ENCODE measurements at places on chromosomes 12 and 14.

GRCh38 chr12:39692258-39692853 is 72.8 kb upstream of the ABCD2 start:
- peak; percentile 2 for DNase-seq

- DNase-seq = no peak
Measured at GRCh38 chr12:110807640-110808039, 39.1 kb upstream of the CCDC63 start.

- no peak for DNase-seq
Measured at GRCh38 chr14:94771158-94771905, 1.4 kb upstream of the GSC start.

- DNase-seq = no peak
Measured at GRCh38 chr12:132327336-132328171, 1.8 kb downstream of the GALNT9 start.

GRCh38 chr12:57058454-57058853 is 8.5 kb upstream of the MYO1A start:
- no peak for DNase-seq

GRCh38 chr14:66293533-66294105 is 192.6 kb upstream of the CCDC196 start:
- no peak for DNase-seq

DNA sequence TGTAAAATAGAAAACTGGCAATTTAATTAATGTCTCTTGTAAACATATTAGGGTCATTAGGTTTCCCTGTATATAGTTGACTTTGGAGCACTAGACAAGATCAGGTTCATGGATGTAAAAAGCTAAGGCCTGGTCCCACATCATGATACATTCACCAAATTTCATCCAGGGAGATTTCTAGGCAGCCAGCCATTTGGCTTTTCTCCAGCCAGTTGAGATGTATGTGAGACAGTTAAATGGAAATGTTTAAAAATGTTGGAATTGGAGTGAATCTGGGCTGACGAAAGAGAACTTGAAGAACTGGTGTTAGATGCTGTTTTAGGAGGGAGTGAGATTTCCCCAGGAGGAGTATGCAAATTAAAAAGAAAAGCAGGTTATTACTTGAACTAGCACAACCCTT is 41.8 kb upstream of the CLEC14A start:
- DNase-seq = no peak

- DNase-seq = no peak
Measured at GRCh38 chr12:57875753-57876547, 29.4 kb upstream of the CTDSP2 start.

- DNase-seq = no peak
Measured at GRCh38 chr12:114193474-114193873, 212.5 kb downstream of the TBX5 start.

GRCh38 chr12:69466867-69467266 is 3.3 kb upstream of the FRS2 start:
- DNase-seq = no peak

GRCh38 chr12:95723693-95724384 is 66.7 kb downstream of the NTN4 start:
- DNase-seq = no peak

- no peak for DNase-seq
Measured at GRCh38 chr12:51381226-51382079, 9.8 kb downstream of the GALNT6 start.

DNA sequence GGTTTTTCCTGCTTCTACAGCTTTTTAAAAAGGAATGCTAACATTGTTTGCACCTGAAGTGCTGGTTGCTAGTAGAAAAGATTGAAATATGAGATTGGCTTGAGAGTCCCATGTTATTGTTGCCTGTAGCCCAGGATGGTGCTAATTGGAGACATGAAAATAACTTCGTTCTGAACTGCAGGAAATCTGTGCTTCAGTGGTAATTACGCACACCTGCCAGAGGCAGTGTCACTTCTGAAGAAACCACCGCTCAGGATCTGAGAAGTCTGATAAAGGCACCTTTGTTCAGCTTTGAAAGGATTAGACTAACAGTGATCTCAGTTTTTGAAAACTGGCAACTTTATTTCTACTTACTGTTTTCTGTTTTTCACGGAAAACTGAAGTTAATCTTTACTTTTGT is 15.5 kb upstream of the ATP6V0A2 start:
- no peak for DNase-seq

- no peak for DNase-seq
Measured at GRCh38 chr12:81998761-81999378, 239.7 kb upstream of the PPFIA2 start.

- DNase-seq = no peak
Measured at GRCh38 chr14:50871228-50871627, 625 bp upstream of the ABHD12B start.

DNA sequence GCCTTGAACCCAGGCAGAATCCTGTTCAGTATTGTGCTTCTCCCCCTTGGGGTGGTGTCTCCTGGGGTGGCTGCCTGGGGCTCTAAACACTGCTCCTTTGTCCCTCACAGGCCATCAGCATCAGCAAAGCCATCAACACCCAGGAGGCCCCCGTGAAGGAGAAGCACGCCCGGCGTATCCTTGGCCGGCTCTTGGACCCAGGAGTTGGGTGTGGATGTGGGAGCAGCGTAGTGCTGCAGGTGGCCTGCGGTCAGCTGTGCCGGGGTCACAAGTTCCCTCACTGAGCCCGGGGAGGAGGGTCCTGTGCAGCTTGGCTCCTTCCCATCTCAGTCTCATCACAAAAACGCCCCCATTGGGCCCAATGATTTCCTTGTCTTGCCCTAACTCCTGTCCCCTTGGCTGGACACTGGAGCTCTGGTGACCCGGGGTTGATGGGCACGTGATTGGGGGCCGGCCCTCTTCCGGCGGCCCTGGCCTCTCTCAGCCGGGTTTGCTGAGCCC is 12.7 kb downstream of the HIP1R start:
- no peak for DNase-seq

GRCh38 chr14:79325071-79325470 is 886.2 kb downstream of the DIO2 start:
- DNase-seq = no peak

DNA sequence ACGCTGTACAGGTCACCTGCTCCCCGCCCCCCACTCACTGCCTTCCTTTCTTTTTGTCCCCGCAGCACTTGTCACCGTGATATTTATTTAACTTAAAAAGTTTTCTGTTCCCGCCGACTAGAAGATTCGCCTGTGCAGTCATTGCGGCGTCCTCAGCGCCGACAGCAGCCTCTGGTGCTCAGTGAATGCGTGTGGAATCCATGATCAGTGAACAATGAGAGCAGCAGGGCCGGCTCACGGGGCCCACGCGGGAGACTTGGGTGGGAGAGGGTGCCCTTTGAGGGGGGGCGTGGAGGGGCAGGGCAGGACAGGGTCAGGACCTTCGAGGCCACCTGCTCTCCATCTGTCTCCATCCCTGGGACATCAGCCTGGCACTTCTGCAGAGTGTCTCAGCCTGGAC is 24.5 kb downstream of the BEGAIN start:
- no peak for DNase-seq

- no peak for DNase-seq
Measured at GRCh38 chr12:65493913-65494245, 215.4 kb downstream of the MSRB3 start.

DNA sequence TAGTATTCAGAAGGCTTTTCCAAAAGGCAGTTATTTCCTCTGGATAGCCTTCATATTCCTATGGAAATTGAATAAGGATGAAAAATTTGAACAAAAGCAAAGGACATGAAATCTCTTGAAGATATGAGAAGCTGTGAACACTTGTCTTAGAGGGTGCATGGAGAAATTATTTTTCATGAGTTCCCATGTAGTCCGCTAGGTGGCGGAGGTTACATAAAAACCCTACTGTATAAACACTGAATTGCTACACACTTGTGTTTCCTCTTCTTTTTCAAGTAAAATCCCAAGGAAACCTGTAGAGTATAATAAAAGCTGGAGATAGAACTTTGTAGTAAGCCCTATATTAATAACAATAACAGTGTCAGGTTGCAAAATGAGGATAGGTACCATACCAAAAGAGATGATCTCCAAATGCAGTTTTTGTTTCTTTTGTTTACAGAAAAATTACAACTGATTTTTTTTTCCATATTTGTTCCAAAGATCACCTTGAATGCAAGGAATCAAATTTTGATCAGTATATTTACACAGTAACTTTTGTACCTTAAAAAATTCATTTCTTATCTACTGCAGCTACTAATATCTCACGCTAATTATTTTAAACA is 37.8 kb upstream of the OR4E1 start:
- peak; percentile 55 for DNase-seq

DNA sequence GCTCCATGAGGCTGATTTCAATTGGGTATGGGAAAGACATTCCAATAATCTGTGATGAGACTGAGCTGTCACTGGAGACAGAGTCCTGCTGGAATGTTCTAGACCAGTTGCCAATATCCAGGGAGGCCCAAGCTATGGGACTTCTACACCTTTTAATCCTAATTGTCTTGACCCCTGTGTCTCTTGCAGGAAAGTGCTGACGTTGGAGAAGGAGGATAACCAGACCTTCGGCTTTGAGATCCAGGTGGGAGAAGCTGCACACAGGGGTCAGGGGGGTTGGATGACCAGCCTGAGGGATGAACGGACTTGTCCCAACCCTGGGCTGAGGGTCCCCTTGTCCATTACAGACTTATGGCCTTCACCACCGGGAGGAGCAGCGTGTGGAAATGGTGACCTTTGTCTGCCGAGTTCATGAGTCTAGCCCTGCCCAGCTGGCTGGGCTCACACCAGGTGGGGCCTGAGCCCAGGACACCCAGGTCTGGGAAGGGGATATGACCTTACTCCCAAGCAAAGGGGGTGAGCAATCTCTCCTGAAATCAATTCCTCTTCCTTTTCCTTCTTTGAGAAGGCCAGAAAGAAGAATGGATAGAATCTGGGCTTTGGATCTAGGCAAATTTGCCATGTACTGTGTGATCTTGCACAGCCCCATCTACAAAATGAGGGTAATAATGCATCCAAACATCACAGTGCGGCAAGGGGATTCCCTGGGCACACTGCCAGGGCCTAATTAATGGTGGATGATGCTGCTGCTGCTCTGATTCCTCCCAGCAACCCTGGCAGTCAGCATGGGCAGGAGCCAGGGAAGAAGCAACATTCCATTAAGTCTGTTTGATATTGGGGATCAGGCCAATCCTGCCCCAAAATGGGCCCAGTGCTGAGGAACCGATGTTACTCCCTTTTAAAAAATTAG is 4.2 kb downstream of the TAMALIN start:
- no peak for DNase-seq

DNA sequence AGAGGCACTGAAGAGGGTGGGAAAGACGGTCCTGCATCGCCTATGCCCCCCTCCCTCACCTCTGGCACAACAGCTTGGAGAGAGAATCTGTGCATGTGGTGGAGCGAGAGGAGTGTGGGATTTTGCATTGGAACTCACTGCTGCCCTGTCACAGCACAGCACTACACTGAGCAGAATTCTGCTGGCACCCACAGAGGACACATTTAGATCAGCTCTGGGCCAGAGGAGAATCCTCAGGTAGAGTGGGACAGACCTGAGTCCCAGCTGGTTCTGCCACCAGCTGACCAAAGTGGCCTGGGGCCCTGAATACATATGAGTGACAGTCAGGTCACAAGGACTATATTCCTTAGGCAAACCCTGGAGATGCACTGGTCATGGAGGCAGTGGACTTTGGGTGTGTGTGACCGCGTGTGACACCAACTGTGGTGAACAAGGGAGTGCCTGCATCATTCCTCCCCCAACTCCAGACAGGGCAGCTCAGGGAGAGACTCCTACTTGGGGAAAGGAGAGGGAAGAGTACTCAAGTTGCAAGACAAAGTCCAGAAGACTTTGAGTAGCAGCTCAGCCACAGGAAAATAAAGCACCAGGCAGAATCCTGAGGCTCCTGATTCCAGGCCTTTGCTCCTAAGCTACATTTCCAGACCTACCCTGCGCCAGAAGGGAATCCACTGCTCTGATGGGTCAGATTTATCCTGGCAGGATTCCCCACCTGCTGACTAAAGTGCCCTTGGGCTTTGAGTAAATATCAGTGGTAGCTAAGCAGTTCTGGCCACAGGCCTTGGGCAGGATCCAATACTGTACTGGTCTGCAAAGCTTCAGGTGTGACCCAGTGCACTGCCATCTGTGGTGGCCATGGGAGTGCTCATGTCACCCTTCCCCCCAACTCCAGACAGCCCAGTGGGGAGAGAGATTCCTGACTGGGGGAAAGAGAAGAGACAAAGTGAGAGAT is 10.6 kb upstream of the ACOT1 start:
- no peak for DNase-seq

- no peak for DNase-seq
Measured at GRCh38 chr14:74476107-74476506, 17.0 kb downstream of the NPC2 start.

DNA sequence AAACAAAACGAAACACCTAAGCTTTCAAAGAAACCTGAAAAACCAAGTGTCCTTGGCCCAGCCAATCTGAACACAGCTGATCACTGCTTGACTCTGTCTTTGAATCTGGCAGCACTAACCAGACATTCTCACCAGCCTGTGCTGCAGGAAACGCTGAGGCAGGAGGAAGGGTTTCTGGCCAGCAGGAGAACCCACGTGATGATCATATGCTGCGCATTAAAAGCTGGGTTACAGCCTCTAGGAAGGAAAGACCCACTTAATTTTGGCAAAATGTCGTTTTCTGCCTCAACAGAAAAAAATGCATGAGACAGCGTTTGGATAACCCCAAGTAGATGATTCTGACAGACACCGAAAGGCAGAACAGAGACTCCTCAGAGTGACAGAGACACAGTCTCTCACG is 9.8 kb downstream of the APPL2 start:
- peak; percentile 72 for DNase-seq
